ENCODE measurements at places on chromosomes 16 and 17.

- peak; percentile 31 for DNase-seq
Observed at GRCh38 chr16:67430977-67431774, at the start of gene HSD11B2. HSD11B2 (plus strand) TSS chr16:67431121; CDS start chr16:67431249, 128 bp downstream.

DNA sequence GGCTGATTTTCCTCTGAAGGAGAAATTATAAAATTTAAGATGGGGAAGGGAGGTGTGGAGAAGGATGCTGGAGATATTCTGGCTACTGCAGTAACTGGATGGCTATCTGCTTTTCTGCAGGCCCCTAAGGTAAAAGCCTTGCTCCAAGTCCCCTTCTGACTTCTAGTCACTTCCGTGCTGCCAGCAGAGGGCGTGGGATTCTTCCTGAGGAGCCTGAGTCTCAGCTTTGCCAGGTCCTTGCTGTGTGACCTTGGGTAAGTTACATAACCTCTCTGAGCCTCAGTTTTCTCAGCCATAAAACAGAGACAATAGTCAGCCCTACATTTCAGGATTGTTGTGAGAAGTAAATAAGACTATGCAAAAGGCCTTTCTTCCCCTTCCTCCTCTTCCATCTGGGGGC is 24.3 kb upstream of the TMEM220 start:
- DNase-seq, result no peak

DNA sequence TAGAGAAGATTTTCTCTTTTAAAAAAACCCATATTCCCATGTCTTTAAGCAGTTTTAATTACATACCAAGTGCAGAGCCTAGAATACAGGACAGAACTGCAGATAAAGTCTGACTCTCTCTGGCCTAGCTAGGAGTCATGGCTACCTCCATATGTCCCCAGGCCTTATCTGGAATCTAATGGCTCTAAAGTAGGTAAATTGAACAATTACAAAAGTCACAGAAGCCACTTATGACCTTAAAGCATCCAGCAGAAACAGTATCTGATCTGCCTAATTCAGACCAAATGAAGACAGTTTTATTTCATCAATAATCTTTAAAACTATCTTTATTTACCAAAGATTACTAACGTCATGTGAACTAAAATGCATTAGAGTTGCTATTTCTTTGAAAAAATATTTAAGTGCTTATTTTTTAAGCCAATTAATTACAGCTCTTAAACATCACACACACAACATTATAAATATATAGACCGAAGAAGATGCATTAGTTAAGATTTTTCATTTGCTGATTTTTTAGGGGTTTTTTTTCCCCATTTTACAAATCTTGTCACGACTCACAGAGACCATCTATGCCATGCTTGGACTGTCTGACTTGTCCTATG is 28.7 kb downstream of the PMM2 start:
- no peak for DNase-seq

GRCh38 chr17:38600416-38600815 is 5.3 kb downstream of the SRCIN1 start:
- DNase-seq, result no peak

GRCh38 chr17:67476787-67477335 is 99.8 kb downstream of the PITPNC1 start:
- no peak for DNase-seq

- no peak for DNase-seq
Observed at GRCh38 chr17:4796552-4796920, 572 bp downstream of the PSMB6 start.

DNA sequence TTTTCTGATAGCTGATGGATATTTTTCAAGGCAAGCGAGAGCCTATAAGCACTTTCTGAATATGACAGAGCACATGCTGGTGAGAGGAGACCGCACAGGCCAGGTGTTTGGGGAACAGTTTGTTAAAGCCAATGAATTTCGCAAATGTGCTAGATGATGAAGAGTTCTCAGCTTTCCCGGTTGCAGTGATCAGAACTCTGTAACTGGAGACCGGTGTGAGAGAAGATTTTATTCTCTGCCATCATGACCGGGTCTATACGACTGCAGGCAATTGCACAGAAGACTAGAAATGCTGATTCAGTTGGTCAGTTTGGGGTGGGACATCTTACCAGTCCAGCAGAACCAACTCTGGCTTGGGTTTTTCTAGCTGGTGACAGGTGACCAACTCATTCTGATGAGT is 25.4 kb downstream of the SMTNL2 start:
- no peak for DNase-seq

GRCh38 chr16:79612207-79612606 is 11.7 kb upstream of the MAF start:
- no peak for DNase-seq

DNA sequence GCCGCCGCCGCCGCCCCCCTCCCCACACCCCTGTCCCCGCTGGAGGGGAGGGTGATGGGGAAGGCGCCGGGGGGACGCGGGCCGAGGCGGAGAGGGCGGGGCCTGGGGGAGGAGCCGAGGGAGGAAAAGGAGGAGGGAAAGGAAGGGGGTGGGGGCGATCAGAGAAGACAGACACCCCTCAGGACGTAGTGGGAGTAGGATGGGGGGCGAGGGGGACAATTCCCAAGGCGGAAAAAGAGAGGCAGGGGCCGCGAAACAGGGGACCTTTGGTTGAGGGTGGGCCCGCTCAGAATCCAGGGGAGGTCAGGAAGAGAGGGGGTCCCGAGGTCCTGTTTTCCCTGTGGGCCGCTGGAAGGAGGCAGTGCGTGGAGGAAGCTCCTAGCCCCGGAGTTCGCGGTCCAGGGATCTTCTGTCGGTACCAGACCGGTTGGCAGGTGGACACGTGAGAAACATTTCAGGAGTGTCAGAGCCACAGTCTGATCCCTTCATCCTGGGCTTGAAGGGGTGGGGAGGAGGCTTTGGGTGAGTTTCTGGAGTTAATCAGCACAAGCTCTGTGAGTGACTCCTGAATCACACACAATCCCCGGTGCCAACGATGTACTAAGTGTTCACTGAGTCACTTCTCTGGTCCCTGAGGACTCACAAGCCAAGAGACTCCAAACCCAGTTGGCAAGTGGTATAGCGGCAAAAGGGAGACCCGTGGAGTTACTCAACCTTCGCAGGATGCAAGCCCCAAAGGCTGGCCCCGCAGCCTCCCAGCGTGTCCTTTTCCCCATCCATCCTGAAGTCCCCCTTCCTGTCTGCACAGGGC is at the start of gene XYLT1:
Gene XYLT1 (minus strand): TSS at position 53 of the 811 bp plus-strand sequence. CDS start 164 bp downstream, outside the sequence.
- DNase-seq, result peak; percentile 22

- DNase-seq, result no peak
Observed at GRCh38 chr17:48894886-48895285, 2.3 kb downstream of the ATP5MC1 start.

GRCh38 chr17:4733073-4733531 is 1.9 kb downstream of the MED11 start:
- no peak for DNase-seq

All from hypothalamus (tissue), 51 donors.